Naive B cell (primary cell): ENCODE measurements at places on chromosomes 11 and 22.

DNA sequence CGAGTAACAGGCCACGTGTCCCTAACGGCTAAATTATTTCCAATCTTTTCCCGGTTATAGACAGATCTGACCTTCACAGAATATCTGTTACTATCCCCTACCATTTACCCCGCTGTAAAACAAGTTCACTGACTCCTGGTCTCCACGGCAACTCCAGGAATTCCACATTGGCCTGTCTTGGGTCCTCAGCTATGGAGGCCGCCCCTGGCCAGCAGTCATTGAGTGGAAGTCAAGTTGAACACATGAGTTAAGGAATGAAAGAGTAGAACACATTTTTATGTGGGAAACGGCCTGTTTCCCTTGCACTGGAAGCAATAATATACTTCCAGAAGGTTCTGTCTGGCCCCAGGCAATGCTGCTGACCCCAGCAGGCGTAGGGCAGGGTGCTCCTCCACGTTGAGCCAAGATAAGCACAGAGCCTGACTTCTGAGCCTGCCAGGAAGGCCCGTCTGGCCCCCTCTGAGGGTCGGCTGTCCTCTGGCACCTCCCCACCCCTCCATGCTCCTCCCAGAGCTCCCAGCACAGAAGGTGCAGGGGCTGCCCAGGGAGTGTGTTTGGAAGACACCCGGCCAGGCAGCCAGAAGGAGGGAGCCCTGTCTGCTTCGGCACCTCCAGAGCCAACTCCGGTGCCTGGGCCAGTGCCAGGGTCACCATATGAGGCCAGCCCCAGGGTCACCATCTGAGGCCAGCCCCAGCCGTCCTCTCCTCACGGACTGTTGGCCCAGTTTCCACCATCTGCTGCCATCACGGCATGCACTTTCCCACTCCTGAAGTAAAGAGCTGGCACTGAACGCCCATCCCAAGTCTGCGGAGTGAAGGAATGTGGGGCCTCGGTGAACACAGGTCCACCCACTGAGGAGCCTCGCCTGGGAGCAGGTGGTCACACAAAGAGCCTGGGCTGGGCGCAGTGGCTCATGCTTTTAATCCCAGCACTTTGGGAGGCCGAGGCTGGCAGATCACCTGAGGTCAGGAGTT lies 813.2 kb downstream of the BRD1 start:
- no peak for DNase-seq

- DNase-seq, result no peak
These were observed 788.8 kb upstream of the FAT3 start for GRCh38 chr11:91435694-91436395.

GRCh38 chr22:44331881-44332714 lies 19.3 kb upstream of the SHISAL1 start:
- no peak for DNase-seq

- DNase-seq, result no peak
These were observed 1242.5 kb downstream of the TBC1D22A start for GRCh38 chr22:48004936-48005335.

GRCh38 chr11:111526501-111526900 lies 11.9 kb downstream of the HOATZ start:
- no peak for DNase-seq

DNA sequence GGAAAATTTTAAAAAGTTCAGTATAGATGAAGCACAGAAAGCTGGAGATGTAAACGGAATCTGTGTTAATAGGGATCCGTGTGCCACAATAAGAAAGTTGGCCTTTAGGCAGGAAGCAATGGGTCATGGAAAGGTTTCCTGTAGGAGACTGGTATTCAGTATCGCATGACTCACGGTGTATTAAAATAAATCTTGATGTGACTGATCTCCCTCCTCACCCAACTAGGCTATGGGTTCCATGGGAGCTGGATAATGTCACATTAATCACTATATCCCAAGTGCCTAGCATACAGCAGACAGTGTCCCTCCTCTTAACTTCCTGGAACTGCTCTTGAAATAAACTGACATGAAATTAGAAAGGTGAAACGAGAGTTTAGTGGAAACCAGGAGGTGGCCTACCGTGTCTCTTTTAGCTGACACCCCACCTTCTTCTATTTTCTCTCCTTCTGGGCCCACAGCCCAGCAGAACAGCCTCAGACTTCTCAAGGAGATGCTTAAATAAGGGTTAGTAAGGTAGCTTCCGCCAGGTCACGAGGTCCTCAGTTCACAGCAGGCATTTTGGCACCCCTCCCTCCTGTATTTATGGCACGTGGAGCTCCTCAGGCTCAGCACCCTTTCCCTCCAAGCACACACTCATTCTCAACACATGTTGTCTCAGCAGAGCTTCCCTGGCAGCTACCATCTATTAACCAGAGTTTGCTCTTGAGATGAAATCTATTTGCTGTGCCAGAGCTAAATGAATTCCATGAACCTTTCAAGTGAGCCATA lies 118.8 kb downstream of the NXPE2 start:
- DNase-seq, result no peak

GRCh38 chr11:10895285-10895684 lies 37.4 kb upstream of the ZBED5 start:
- DNase-seq, result no peak

GRCh38 chr11:27348340-27348873 lies 14.6 kb downstream of the CCDC34 start:
- no peak for DNase-seq

- no peak for DNase-seq
These were observed 15.3 kb upstream of the NELL1 start for GRCh38 chr11:20654038-20654437.
